ENCODE measurements at places on chromosomes 3 and 15.

- no peak for DNase-seq
These were observed 67.7 kb downstream of the IFT80 start for GRCh38 chr3:160331127-160331937.

GRCh38 chr3:81274671-81275070 is 486.8 kb downstream of the GBE1 start:
- DNase-seq = no peak

GRCh38 chr15:52802110-52802509 is 12.0 kb upstream of the ONECUT1 start:
- no peak for DNase-seq

DNA sequence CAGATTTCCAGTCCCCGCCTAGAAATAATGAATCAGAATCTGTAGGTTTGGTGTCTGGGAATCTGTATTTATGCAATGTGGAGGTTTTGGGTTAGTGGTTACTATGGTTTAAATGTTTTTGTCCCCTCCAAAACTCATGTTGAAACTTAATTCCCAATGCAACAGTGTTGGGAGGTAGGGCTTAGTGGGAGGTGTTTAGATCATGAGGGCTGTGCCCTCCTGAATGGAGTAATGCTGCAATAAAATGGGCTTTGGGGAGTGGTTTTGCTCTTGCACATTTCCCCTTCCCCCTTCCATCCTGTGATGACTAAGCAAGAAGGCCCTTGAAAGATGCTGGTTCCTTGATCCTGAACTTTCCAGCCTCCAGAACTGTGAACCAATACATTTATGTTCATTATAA is 9.2 kb upstream of the RFC4 start:
- DNase-seq = no peak

DNA sequence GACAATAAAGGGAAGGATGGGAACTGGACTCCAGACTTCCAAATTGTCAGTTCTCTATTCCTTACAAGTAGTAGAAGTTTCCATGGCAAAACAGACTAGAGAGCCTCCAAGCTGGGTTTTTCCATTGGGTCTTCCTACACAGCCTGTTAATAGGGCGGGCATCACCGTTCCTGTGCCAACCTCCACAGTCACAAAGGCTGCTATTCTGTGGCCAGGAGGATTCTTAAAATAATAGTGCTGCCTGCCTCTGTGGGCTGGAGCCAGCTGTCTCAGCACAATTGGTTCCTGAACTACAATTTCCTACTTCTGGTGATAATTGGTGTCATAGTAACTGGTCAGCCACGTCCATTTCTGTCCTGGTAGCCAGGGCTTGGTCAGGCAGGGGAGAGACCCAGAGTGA is 38.6 kb downstream of the LYZL4 start:
- no peak for DNase-seq

GRCh38 chr15:55827204-55827603 is 84.3 kb upstream of the PRTG start:
- no peak for DNase-seq

DNA sequence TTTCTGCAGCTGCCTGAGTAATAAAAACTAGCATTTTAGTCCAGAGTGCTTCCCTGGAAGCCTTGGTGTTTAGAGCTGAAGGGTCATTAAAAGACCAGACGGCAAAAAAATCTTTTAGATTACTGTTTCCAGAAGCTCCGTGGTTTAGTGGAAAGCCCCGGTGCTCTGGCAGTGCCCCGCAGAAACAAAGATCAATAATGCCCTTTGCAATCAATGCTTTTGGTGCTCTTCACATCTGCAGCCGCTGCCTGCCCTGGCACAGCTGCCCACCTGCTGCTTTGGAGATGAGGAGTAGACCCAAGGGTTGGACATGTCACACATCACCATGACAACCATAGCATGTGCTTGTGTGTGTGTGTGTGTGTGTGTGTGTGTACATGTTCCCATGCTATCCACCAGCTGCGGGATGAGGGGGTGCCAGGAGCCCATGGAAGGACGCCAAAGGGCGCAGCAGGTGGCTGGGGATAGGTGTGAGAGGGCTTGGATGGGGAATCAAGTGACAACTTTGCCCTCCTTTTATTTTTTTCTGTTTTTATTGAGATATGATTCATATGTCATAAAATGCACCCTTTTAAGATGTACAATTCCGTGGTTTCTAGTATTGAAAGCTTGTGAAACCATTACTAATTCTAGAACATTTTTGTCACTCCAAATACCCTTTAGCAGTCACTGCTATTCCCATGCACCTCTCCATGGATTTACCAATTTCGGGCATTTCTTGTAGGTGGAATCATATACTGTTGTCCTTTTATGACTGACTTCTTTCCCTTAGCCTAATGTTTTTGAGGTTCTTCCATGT is 75.7 kb upstream of the KLHL25 start:
- no peak for DNase-seq

GRCh38 chr3:54476891-54477290 is 354.5 kb downstream of the CACNA2D3 start:
- no peak for DNase-seq

DNA sequence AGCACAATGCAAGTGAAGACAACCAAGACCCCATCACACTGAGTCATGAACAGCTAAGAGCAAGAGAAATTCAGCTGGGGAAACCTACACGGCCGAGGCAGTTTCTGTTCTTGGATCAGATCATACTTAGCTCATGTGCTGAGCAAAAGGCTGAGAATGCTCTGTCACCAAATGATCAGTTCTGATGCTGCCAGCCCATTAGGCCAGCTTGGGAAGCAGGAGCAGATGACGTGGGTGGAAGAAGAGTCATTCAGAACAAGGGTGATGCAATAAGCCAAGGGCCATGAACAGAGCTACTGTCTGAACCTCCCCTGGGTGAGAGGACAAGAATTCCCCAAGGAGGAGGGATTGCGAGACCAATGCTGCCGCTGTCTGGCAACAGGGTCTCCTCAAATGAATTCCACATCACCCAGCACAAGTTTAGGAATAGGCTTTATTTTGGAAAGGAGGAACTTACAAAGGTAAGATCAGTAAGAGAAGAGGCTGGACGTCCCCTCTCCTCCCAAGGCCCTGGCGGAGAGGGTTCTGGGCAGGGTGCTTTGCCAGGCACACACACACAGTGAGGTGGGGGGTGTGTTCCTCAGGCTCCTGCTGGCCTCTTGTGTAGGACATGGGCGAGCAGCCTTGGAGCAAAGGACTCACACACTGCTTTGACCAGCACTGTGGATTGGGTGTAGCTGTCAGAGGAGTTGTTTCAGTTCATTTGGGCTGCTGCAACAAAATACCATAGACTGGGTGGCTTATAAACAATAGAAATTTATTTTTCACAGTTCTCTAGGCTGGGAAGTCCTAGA is 65.6 kb upstream of the CTXND1 start:
- DNase-seq = no peak

Data from Right ventricle myocardium inferior (tissue), 1 donor.